Stimulated activated CD4-positive, alpha-beta T cell treated with anti-CD3 and anti-CD28 coated beads, Interleukin-1b, Interleukin-23, amount 100 ng/mL, for 1 hour (primary cell): ENCODE measurements at places on chromosomes 6 and 20.

- no peak for DNase-seq
These were observed 106.4 kb upstream of the CEP162 start for GRCh38 chr6:84333842-84334241.

- DNase-seq, result no peak
These were observed 132.6 kb upstream of the MTHFD1L start for GRCh38 chr6:150732765-150733539.

GRCh38 chr6:96837081-96837971 lies at the start of gene GPR63:
Gene GPR63, minus strand, starts transcription at chr6:96837477. Its CDS starts 37,746 bp downstream, at chr6:96799731.
- peak; percentile 31 for DNase-seq

DNA sequence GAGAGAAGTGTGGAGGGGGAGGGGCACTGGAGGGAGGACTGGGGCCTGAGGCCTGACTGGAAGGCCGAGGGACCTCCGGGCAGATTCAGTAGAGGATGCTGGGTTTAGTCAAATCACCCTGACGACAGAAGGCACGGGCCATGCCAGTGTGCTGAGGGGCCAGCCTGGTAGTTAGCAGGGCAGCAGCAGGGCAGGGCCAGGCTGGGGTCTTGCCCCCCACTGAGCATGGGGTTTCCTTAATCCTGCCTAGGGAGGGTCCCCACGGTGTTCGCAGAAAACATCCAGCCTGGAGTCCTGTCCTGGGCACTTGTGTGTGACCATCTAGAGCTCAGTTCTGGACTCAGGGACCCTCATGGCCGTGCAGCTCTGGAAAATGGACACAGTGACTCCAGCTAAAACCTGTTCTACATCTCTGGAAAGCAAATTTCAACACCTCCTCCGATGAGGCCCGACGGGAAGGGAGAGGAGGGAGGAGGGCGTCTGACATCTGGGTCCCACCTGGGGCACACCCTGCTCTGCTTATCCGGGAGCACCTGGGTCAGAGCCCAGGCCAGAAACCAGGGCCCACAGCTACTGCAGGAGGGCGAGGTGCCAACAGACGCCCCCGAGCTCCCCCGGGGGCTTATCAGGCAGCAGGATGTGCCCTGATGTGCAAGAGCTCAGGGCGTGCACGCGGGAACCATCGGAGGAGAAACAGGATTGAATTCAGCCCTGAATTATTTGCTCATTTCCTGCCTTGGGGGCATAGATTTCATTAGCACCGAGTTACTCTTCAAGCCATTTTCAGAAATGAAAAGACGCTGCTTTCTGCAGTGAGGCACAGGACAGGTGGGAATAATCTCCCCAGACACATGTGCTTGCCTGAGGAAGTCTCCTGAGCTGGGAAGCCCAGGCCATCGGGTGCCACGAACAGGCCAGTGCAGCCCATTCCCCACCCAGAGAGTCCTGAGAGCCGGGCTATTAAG lies 78.0 kb upstream of the MPC1 start:
- DNase-seq, result no peak

GRCh38 chr20:59003836-59004492 lies 3.1 kb downstream of the CTSZ start:
- DNase-seq, result no peak

DNA sequence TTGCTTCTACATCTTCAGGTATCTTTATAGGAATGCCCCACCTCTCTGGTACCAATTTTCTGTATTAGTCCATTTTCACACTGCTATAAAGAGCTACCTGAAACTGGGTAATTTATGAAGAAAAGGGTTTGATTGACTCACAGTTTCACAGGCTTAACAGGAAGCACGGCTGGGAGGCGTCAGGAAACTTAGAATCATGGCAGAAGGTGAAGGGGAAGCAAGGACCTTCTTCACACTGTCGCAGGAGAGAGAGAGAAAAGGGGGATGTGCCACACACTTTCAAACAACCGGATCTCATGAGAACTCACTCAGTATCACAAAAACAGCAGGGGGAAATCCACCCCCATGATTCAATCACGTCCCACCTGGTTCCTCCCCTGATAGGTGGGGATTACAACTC lies 24.4 kb upstream of the LY86 start:
- no peak for DNase-seq

- no peak for DNase-seq
These were observed 975 bp upstream of the TFAP2A start for GRCh38 chr6:10415617-10416480.

DNA sequence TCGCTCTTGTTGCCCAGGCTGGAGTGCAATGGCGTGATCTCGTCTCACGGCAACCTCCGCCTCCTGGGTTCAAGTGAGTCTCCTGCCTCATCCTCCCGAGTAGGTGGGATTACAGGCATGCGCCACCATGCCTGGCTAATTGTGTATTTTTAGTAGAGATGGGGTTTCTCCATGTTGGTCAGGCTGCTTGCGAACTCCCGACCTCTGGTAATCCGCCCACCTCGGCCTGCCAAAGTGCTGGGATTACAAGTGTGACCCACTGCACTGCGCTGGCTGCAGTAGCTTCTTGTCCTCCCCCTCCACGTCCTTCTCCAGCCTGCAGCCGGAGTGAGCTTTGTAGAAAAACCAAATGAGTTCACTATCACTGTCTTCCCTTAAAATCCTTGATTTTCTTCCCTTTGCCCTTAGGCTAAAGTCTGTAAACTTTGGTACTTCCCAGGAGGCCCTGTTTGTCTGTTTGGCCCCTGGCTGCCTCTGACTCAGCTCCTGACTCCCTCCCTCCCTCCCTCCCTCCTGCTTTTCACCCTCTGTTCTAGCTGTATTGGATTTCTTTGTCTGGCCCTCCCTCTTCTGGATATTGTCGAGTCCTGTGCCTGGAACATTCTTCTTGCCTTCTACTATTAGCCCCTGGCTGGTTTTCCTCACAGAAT lies 12.9 kb downstream of the PARD6B start:
- no peak for DNase-seq

DNA sequence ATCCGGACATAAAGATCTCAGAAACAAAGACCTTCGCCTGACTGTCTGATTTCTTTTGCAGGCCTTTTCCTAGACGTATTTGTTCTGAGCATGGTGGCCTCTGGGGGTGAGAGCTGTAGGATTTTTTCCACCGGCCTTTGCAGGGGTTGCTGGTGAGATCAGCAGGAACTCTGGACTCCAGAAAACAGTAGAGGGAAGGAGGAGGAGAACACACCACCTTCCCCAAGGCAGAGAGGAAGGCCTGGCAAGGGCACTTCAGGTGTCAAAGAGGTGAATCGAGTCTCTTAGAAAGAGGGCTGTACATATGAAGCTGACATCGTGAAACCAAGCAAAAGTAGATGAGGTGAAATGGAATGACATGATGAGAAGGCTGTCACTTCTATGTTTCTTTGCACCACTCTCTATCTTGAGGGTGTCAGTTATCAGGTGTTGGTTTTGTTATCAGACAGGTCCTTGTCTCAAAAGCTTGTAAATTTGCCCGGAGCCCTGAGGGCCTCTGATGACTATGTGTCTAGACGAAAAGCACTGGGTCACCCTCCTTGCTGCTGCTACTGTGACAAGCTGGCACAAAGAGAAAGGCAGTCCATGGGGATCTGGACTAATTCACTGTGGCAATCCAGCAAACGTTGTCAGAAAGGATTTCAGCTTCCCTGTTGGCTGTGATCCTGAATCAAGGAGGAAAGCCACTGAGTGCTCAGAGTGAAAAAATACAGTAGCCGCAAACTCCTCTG lies 91.3 kb upstream of the MAP3K7 start:
- DNase-seq, result no peak

GRCh38 chr20:270517-270916 lies 13.0 kb downstream of the DEFB132 start:
- no peak for DNase-seq

DNA sequence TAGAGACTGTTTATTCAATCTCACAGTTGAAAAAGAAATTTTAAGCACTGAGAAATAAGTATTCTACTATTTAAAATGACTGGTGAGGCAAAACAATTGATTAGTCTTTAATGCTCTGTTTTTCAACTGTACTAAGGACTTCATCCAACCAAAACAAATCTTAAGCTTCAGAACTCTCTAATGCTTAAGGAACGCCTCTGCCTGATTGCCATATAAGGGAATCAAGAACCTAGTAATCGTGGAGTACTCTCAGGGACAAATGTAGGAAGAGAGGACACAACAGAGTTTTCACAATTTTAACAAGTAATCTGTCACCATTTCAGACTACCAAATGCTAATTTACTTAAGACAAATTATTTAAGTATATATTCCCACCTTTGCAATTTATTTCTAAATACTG lies 16.1 kb downstream of the FBXO30 start:
- no peak for DNase-seq

GRCh38 chr20:35742741-35743523 lies 872 bp upstream of the RBM39 start:
- no peak for DNase-seq

DNA sequence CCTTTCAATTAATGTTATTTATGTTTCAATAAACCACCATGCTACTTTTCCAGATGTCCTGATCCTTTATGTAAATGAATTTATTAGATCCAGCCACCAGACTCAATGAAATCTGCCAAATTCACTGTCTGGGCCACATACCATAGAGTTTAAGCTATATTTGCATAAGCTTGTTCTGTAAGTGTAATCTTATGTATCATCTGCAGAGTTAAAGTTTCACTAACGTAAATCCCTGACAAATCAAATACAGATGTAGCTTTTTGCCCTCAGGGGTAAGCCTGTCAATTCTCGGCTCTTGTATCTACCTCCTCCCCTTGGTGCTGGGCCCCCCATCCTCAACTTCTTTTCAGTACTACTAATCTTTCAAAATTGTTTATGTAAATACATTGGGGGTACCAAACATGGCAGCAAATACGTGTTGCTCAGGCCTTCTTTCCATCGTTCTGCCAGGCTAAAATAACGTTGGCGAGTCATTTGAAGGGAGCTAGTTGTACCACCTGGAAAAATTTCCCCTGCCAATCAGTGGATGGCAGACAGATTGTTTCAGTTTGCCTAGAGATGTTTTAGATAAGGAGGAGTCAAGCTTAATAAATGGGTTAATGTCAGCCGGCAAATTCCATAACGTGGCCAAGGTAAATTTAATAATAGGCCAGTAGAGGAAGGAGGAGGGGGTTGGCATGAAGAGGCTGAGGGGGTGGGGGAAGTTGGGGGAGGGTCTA lies 79.6 kb downstream of the RPS12 start:
- DNase-seq, result no peak

DNA sequence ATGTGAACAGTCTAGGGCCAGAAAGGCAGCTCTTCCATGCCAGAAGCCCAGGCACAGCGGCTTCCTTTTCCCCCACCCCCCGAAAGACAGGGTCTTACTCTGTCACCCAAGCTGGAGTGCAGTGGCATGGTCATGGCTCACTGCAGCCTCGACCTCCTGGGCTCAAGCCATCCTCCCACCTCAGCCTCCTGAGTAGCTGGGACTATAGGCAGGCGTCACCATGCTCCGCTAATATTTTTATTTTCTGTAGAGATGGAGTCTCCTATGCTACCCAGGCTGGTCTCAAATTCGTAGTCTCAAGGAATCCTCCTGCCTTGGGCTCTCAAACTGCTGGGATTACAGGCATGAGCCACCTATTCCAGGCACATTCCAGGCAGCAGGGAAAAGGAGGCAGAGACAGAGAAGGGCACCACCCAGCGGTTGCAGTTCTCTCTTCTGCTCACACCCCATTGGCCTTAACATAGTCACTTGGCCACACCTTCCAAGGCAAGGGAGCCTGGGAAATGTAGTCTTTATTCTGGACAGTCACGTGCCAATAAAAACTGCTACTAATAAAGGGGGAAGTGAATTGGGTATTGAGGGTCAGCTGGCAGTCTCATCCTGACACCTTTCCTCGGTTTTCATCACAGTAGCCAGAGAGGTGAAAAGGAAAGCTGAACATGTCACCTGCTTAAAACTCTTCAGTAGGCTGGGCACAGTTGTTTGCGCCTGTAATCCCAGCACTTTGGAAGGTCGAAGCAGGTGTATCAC lies 205.9 kb downstream of the ZMYND8 start:
- no peak for DNase-seq

DNA sequence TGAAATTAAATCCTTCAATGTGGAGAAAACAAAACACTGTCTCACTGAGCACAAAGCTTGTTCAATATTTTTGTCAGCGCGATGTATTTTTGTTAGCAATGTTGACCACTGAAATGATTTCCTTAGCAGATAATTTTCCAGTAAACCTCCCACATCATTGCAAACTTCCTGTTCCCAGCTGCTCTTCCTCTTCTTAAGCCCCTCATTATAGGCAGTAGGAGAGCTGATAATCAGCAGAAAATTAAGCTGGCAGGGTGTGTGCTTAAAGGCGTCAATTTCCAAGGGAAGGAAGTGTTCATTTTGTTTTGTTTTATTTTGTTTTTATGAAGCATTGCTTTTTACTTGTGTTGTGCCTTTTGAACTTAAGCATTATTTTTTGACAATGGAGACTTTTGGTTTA lies 29.1 kb upstream of the TMEM14A start:
- no peak for DNase-seq

DNA sequence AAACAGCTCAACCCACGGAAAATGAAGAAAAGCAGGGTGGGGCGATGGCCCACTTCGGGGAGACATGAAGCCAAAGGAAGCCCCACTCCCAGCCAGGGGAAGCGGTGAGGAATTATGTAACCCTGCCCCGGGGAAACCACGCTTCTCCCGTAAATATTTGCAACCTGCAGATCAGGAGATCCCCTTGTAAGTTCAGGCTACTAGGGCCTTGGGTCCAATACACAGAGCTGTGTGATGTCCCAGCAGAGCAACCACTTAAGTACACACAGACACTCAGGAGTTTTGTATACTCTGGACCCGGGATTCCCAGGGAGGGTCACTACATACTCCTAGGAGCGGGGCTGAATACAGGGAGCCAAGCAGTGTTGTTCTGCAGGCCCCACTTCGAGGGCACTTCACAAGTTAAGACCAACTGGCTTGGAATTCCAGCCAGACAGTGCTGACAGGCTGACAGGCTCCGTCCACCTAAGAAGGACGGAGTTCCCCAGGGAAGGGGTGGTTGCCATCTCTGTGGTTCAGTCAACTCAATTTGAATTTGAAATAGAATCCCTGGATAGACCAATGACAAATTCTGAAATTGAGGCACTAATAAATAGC lies 301.4 kb upstream of the THEMIS start:
- DNase-seq, result no peak

- no peak for DNase-seq
These were observed 8.9 kb upstream of the UBE2V1 start for GRCh38 chr20:50121858-50122271.

GRCh38 chr6:169097381-169097959 lies 156.2 kb downstream of the THBS2 start:
- no peak for DNase-seq

DNA sequence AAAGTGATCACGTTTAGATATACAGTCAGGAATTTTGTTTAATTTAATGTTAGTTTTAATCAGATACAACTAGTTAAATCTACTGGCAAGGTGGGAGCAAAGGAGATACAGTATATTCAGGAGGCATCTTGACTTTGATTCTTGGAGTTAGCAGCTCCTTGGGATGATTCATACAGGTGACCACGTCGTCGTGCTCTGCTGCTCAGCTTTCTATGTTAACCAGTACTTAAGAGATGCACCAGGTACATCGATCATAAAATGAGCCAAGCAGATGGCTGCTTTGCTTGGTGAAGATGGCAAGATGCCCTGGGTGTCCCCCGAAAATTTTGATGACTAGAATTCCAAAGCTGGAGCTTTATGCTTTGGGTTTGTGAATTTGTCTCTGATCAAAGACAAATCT lies 64.7 kb downstream of the TBC1D7 start:
- DNase-seq, result no peak
